Cardiac muscle cell (in vitro differentiated cells and primary cell): ENCODE measurements at places on chromosomes 2 and 18. TPM values are rescaled to one million over a fixed set of nuclear protein-coding genes. Genes with fewer than 3 reads are reported as not detected.

DNA sequence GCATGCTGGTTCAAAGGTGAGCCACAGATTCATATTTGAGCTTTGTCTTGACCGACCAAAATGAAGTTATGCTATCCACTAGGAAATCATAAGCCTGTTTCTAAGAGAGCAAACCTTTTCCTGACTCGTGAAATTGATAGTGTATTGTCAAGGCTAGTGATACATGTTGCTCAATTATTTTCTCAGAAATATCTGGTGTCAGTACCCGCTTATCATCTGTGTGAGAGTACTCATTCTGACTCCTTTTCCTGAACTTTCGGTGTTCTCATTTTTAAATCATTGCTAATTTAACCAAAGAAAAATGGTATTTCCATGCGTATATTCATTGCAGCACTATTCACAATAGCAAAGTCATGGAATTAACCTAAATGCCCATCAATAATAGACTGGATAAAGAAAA lies 56.2 kb downstream of the SGPP2 start:
- no peak for DNase-seq
- H3K4me1 ChIP-seq = peaks cover 24% of the 10 kb centered on the region

DNA sequence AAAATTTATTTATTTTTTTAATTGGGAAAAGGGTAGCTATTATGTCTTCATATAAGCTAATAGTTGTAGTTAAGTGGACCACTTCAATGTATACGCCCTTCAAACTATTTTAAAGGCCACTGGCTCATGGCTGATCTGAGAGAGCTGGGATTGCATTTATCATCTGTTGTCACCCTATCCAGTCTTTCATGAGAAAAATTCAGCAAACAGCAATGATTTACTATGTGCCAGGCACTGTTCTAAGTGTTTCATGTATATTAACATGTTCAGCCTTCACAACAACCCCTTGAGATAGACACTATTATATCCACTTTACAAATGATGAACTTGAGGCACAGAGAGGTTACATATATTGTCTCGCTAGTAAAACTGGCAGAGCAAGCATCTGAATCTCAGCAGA lies 66.1 kb upstream of the ZNF397 start:
- no peak overlapping the region for H3K4me3 ChIP-seq
- no peaks in the 10 kb centered on the region for H3K36me3 ChIP-seq
- no peaks in the 10 kb centered on the region for H3K4me1 ChIP-seq
- no peak overlapping the region for H3K27ac ChIP-seq

DNA sequence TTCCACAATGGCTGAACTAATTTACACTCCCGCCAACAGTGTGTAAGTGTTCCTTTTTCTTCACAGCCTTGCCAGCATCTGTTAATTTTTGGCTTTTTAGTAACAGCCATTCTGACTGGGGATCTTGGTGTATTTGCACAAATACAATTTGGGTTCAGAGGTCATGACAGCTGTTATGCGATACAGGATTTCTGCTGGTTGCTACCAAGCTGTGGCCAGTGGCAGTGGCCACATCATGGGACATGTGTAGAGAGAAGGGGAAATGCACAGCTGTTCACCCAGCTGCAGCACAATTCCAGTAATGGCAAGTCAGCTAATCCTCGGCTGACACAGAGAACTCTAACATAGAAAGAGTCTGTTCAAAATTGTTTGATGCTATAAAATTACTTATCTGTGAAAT lies 21.0 kb upstream of the SELENOI start:
- H3K36me3 ChIP-seq = no peaks in the 10 kb centered on the region
- no peak overlapping the region for H3K4me3 ChIP-seq
- no peaks in the 10 kb centered on the region for H3K4me1 ChIP-seq
- DNase-seq = no peak
- H3K27me3 ChIP-seq = peaks cover 6% of the 10 kb centered on the region

Gene INHBB
- total RNA-seq = not detected in 2 replicates
